ENCODE measurements at places on chromosomes 16 and 17.

DNA sequence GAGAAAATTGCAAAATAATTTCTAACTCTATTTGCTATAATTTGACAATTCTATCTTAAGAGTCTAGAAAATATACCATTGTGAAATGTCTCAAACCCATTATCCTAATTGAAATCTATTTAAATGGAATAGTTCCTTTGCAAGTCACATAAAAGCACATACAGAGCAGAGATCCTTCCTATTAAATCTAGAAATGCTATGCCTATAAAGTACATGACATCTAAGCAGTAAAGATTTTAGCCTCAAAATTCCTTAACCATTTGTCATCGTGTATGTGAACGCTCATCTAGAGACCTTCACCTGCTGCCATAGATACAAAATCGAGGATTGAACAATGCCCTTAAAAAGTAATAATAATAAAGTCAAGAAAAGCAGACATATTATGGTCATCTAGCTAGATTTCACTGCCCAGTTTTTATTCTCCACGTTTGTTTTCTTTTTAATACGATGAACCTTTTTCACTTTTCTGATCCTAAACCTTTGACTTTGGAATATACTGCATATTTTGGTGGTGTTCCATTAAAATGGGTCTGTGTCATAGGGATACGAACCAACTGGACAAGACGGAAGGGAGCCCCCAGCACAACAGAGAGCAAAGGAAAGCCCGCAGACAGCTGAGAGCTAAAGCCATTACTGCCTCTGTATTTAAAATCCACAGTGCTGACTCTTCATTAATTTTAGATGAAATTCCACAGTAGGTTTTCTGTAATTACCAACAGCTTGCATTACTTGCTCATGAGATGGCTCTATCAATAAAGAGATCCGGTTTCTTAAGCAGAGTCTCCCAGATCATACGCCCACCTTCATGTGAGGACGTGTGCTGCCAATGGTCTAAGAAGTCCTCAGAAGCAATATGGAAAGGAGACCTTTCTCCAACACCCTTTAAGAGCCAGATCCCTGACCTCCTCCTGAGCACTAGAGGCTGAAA, 17.6 kb downstream of the TEX2 start:
- no peak for DNase-seq

DNA sequence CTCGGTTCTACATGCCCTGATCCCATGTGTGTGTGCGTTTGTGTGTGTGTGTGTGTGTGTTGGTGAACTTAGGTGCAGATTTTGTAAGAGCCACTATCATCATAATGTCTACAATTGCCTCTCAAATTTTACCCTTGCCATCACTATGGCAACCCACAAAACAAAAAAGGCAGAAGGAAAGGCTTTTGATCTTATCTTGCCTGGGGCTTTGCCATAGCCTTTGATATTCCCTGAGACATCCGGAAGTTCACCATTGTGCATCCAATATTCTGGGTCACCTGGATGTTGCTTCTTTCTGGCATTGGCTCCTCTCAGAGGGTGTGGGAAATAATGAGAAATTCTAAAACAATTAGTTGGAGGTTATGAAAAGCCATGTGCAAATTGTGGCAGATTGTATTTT, 114.7 kb downstream of the HAPSTR1 start:
- no peak for DNase-seq

GRCh38 chr17:30997270-30997669, 26.4 kb downstream of the RNF135 start:
- DNase-seq = no peak

GRCh38 chr17:49022391-49022941, 25.3 kb downstream of the IGF2BP1 start:
- DNase-seq = no peak

- peak; percentile 68 for DNase-seq
Measured at GRCh38 chr17:8843344-8843743, 24.1 kb downstream of the PIK3R6 start.

- no peak for DNase-seq
Measured at GRCh38 chr17:49579522-49579921, 3.9 kb downstream of the NXPH3 start.

DNA sequence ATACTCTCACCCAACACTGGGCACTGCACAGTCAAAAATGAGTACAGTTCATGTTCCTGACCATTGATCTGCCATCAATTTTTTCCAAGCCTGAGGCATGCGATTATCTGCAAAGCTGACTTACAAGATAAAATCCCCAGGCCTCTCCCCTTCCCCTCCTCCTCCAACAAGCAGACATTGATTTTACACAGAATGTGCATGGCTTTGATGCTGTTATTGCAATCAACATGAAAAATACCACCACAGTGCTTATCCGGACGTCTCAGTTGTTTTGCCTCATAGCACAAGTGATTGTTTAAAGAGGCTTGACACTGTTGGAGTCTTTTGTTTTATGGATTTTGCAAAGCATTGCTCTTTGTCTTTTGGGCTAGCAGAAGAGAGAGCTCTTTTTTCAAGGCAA, 163.8 kb downstream of the TOX3 start:
- DNase-seq = no peak

DNA sequence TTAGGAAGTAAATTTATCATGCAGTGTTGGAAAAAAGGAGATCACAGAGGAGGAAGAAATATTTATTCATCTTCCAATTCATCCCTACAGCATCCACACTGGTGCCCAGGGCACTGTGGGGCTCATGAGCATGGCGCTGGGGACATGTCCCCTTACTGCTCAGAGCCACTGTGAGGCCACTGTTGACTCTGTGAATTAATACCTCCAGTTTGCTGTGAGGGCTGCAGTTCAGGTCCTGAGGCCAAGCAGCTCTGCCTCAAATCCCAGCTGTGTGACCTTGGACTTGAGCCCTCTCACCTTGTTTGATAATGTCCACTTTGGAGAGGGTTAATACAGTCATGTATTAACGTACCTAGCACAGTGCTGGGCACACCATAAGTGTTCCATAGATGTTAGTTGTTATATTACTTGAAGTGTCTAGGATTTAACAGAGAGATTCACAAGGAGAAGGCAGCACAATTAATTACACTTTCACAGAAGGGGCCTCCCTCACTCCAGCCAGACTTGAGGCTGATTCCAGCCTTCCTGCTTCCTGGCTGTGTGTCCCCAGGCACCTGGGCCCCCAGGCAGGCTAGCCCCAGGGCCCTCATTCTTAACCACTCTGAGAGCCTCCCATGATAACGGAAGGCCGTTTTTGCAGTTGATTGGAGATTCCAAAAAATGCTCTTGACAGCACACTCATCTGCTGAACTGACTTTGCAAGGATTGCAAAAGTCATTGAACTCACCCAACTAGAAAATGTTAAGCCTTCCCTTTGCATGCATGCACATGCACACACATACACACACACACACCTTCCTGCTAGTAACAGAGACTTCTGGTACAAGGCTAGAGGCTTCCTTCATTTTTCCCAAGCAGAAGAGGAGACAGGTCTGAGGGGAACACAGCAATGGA, 29.4 kb downstream of the KATNIP start:
- DNase-seq = no peak
